ENCODE measurements at places on chromosomes 6 and 20.

DNA sequence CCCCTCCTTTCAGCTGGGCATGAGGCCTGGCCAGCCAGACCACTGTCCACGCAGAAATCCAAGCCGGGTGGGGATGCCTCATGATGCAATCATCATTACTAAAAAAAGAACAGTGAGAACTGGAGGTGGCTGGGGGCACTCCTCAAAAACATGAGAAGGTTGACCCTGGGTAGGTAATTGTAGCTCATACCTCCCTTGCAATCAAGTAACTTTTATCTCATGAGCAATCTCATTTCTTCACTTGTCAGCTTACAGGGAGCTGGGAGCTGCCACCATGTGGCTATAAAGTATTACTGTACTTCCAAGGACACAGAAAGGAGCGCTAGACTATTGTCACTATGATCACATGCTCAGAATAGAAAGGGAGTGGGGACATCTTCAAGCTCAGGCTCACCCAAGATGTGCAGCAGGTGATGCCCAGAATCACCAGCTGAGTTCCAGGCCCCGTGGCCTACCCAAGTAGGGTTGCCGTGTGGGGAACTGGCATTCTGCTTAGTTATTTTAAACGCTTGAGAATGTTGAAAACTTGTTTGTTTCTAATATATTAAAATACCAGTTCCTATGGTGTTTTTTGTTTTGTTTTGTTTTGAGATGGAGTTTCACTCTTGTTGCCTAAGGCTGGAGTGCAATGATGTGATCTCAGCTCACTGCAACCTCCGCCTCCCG is 3.0 kb upstream of the CDH26 start:
- peak; percentile 39 for DNase-seq

- DNase-seq = no peak
Observed at GRCh38 chr6:45076217-45076930, 251.8 kb upstream of the RUNX2 start.

GRCh38 chr6:27873021-27873940 is 38.9 kb downstream of the OR2B2 start:
- peak; percentile 90 for DNase-seq

GRCh38 chr20:25178563-25179438 is 16.7 kb upstream of the ENTPD6 start:
- peak; percentile 69 for DNase-seq

GRCh38 chr6:45961125-45961524 is 54.5 kb downstream of the CLIC5 start:
- DNase-seq = no peak

- no peak for DNase-seq
Observed at GRCh38 chr6:170227996-170228945, 62.6 kb downstream of the DLL1 start.

DNA sequence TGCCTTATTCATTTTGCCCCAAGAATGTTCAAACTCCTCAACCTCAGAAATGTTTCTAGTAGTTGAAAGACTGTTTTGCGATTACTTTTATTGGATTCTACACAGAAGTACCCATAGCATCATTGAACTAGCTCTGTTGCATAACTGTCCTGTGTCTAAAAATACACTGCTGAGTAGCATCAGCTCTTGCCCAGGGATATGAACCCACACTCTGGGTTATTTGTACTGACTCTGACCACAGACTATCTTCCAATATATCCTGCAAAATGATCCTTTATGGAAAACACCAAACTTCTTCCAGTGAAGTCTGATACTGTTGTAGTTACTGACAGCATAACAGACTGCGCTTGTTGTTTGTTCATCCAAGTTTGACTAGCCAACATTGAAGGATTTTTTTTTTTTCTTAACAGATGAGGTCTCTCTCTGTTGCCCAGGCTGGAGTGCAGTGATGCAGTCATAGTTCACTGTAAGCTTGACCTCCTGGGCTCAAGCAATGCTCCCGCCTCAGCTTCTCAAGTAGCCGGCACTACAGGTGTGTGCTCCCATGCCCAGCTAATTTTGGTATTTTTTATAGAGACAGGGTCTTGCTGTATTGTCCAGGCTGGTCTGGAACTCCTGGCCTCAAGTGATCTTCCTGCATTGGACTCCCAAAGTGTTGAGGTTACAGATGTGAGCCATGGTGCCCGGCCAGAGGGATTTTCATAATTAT is 49.9 kb downstream of the TULP4 start:
- DNase-seq = no peak

- DNase-seq = no peak
Observed at GRCh38 chr20:17693444-17694001, 6.2 kb upstream of the BANF2 start.

Measured in SHP77 (cell line).